Omental fat pad (tissue), 4 donors: ENCODE measurements at places on chromosomes 5 and 9. TPM values are rescaled to one million over a fixed set of nuclear protein-coding genes. Genes with fewer than 3 reads are reported as not detected.

DNA sequence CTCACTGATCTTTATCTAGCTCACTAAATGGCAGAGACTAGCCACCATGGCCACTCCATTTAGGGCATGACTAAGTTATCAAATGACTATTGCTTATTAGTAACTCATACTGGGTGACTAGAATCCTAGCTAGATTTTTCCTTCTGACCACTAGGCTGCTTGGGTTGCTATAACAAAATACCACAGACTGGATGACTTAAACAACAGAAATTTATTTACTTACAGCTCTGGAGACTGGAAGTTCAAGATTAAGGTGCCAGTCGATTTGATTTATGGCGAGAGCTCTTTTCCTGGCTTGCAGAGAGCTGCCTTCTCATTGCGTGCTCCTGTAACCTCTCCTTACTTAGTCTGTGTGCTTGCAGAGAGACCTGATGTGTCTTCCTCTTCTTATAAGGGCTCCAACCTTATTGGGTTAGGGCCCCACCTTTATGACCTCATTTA is 55.0 kb upstream of the APC start:
- no peak for DNase-seq

Gene C5orf52
- not detected for total RNA-seq

- DNase-seq: no peak
These were observed 271.6 kb upstream of the MAP3K1 start for GRCh38 chr5:56543441-56544388.

DNA sequence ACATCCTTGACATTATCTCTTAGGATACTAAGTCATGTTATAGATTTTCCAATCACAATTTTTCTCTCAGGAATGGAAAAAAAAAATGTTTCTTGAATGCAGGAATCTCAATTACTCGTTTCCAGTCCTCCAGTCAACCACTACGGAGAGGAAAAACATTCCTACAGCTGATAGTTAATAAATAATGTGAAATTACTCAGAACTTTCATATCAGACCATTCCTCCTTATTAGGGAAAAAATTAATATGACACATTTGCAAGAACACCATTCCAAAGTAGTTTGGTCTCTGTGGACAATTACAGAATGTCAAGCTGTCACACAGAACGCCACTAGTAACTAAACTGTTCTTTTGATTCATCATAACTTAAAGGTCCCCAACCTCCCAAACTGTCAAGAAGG is 31.5 kb downstream of the MED27 start:
- DNase-seq: no peak

DNA sequence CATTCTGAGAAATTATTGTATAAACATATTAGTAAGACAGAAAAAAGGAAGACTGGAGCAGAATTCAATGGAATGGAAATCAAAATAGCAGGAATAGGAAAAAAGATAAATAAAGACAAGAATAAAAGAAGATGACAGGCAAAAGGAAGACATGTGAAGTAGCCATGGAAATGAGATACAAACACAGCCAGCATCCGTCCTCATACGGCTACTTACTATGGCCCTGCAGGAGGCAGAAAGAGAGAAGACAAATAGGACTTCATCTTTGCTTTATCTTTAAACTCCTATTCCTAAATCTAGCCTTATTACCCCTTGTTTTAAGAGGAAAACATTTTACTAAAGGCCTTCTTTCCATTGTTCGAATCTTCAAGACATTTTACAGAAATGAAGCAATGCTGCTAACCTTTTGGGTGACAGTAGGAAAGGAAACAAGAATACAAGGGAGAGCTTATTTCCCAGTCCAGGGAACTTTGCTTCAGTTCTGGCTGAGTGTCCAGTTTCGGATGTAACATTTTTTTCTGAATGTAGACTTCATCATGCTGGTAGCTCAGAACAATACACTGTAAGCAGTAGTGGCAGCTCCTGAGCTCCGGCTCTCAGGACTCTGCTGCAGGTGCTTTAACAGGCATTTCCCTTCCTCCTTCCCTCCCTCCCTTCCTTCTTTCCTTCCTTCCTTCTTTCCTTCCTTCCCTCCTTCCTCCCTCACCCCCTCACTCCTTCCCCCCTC is 106.4 kb upstream of the SLC12A2 start:
- no peak for DNase-seq

Gene PCDHB15
- 2.3 TPM for total RNA-seq

- no peak for DNase-seq
These were observed 101.2 kb downstream of the PLK2 start for GRCh38 chr5:58358501-58359178.

Gene SV2C
- total RNA-seq: 0.16 TPM

- DNase-seq: no peak
These were observed at the start of gene SLC24A2 for GRCh38 chr9:19788614-19789271. Gene SLC24A2, minus strand, starts transcription at chr9:19789037.

- no peak for DNase-seq
These were observed 371.0 kb downstream of the ICE1 start for GRCh38 chr5:5793242-5794117.

GRCh38 chr9:130452835-130453234 is 8.1 kb downstream of the ASS1 start:
- no peak for DNase-seq

- DNase-seq: no peak
These were observed 180.8 kb downstream of the ASTN2 start for GRCh38 chr9:117234103-117234502.

Gene IL3
- total RNA-seq: not detected

DNA sequence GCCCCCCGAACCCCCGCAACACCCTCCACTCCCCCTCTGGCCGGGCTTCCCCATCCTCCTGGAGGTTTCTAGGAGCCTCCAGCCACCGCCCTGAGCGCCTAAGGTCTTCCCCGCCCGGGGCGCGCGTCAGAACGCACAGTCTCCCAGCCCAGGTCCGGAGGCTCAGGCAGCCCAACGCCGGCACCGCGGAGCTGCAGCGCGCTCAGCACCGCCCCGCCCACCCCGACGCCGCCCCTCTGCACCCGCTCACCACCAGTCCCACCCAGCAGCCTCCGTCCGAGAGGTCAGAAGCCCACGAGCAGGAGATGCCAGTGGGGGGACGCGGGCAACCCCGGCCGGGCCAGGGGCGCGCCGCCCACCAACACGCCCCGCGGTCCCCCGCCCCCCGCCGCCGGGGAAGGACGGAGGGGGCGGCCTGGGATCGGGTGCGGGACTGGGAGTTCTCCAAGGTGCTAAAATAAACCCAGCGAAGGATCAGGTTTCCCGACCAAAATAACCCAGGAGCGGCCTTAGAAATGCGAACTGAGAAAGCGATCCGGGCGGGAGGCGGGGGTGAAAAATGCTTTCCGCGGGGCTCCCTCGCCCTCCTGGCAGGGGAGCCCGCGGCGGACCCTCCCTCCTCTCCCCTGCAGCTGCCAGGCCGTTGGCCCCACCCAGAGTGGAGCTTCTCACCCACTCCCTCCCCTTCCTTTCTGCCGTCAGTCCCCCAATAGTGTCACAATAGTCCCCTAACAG is 6.5 kb upstream of the FAM78A start:
- DNase-seq: no peak

- DNase-seq: no peak
These were observed 44.4 kb downstream of the FEM1C start for GRCh38 chr5:115500225-115500624.

DNA sequence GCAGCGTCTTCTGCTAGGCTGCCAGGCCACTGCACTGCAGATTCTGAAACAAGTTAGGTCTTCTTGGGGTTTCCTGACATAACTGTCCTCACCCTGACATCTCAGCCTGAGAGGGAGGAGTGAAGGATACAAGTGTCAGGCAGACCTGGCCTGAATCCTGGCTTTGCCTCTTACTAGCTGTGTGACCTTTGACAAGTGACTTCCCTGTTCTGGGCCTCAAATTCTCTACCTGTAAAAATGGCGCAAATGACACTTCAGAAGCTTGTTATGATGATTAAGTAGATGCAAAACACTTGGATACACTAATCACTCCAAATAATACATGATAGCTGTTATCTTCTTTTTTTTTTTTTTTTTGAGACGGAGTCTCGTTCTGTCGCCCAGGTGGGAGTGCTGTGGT is 119.2 kb upstream of the BOD1 start:
- no peak for DNase-seq

- DNase-seq: no peak
These were observed 288.1 kb downstream of the GABRB2 start for GRCh38 chr5:161258438-161258837.

DNA sequence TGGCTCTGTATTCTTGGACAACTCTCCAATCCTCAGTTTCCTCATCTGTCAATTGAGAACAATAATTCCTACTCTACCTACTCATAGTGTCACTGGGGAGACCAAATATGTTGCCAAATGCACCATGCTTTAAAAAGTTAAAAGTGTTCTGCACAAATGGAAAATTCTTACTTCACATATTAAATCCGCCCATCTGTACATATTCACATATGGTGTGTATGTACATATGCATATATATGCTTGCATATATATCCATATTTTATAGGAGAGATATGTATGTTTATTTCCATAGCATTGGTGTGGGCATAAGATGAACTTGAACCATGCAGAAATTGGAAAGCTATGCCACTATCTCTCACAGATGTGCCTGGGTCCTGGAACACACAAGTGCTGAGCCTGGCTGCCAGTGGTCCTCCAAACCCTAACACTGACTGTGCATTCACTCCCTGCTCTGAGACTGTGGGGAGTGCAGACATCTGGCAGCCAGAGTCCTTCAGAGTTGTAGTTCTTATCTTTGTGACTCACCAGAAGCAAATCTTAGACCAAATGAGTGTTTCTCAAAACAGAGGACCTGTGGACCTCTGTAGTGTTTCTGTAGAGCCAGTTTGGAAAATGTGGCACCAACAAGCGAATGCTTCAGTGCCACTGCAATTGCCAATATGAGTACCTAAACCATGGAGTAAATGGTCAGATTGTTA is 168.7 kb downstream of the GRIA1 start:
- no peak for DNase-seq

DNA sequence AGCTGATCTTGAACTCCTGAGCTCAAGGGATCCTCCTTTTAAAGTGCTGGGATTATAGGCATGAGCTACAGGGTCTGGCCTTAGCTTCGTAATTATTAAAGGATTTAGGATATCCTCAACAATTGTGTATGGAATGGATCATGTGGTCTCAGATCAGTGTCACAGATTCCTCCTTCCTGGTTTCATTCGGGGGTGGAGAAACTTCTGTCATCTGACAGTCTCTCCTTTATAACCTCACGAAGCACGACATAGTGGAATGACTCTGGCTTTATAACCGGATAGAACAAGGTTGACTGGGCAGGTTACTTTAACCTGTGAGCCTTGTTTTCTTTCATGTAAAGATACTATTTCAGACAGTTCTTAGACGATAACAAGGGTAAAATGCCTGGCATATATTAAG is 4.4 kb upstream of the GNG10 start:
- no peak for DNase-seq

Gene IRX1
- total RNA-seq: 0.47 TPM

DNA sequence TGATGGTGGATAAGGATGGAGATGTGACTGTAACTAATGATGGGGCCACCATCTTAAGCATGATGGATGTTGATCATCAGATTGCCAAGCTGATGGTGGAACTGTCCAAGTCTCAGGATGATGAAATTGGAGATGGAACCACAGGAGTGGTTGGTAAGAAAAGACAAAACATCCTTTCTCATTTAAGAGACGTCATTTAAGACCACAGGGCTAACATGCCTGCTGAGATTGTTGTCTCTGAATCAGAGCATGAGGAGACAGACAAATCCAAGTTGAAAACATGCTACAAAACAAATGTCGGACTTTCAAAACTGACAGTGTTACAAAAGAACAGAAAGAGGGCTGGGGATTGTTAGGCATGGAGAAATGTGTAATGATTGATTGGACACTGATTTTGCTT is 4.6 kb downstream of the CCT5 start:
- no peak for DNase-seq

- no peak for DNase-seq
These were observed 7.0 kb upstream of the MAMDC2 start for GRCh38 chr9:70036641-70037040.

DNA sequence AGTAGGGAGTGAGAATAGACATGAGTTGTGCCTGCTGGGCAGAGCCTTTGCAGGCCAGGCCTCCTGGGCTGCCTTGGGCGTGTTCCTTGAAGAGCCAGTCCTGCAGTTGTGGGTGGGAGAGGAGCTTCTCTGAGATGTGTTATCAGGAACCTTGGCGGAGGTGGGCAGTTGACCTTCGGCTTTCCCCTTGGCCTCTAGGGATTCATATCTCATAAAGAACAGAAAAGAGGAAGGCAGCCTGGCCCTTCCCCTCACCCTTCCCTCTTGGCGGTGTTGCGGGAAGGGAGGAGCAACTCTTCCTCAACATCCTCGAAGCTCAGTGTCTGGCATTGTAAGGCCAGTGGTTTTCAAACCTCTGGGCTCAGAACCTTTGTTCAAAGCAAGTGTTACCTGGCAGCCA is 59.2 kb downstream of the DAPK1 start:
- no peak for DNase-seq

Gene WDR31
- 0.69 TPM for total RNA-seq

DNA sequence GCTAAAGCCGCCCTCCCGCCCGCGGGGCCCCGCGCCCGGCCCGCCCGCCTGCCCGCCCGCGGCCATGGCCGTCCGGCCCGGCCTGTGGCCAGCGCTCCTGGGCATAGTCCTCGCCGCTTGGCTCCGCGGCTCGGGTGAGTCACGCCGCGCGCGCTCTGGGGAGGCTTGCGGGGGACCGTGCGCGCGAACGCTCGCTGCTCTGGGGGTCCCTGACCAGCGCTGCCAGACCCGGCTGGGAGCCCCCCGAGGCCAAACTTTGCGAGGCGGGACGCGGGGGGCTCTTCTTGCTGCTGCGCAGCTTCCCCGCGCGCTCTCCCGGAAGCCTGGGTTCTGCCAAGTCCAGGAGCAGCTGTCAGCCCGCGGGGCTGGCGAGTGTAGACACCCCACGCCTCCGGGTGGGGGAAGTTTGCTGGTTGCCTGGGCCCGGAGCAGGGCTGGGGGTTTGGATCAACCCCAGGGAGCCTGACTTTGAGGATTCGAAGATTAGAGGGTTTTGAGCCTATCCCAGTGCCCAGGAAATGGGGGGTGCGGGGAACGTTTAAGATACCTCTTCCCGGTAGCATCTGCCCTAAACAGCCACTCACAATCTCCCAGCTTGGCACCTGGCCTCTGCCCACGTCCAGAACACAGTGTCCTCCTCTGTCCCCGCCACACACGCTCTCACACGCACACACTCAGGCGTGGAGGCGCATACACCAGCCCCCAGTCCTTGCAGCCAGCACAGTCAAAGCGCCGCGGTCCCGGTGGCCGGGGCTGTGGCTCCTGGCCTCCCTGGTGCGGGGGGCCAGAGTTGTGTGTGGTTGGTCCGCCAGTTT is 535 bp downstream of the UNC5A start:
- DNase-seq: no peak

Gene FCN2
- total RNA-seq: not detected

Gene CCL27
- total RNA-seq: not detected

GRCh38 chr9:87285183-87285850 is 212.3 kb upstream of the DAPK1 start:
- no peak for DNase-seq

GRCh38 chr9:87678650-87679355 is 47.1 kb upstream of the CTSL start:
- DNase-seq: no peak

GRCh38 chr9:133519693-133520092 is 5.1 kb downstream of the MYMK start:
- no peak for DNase-seq

Gene GRIA1
- 1.7 TPM for total RNA-seq

DNA sequence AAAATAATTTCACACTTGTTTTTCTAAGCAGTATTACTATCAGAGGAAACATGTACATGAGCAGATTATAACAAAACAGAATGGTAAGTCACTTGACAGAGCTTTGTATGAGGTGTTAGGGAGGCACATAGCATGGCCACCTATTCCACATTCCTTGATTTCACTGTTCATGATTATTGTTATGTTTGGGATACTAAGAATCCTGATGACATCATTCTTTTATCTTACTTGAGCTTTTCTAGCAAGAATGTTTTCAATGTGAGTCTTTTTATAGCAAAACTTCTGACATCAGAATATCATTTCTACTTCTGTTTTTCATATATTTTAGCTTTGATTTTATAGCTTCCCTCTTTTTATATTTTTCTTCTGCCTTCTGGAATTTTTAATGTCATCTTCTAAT is 208.2 kb downstream of the DMRTA1 start:
- DNase-seq: no peak
